ENCODE measurements at places on chromosomes 16 and 17. TPM values are rescaled to one million over a fixed set of nuclear protein-coding genes. Genes with fewer than 3 reads are reported as not detected.
A peak's percentile ranks its signal among the peaks of the same experiment; 100 is the strongest.

DNA sequence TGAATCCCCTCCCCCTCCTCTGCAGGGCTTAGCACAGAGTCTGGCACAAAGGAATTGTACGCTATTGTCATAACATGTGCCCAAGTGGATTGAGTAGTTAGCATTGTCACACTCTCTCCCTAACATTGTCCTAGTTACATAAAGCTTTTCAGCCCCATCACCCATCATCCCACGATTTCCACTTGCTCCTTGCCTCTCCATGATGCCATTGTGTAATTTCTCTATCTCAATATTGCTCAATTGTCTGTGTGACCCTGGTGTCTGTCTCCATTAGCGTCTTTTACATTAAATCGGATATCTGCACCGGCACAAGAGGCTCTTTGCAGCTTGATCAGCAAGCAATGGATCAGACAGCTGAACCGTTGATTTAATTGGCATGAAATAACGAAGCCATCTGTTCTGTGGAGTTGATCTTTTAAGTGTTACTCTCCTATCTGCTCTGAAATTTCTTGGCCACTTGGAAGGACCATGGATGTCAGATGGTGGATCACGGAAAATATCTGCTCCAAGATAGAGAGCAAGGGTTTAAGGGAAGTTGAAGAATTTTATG, 77.0 kb upstream of the HS3ST4 start:
- H3K4me3 ChIP-seq = no peak overlapping the region
- H3K27ac ChIP-seq = no peak overlapping the region
- no peaks in the 10 kb centered on the region for H3K36me3 ChIP-seq
- no peaks in the 10 kb centered on the region for H3K27me3 ChIP-seq
- no peak for DNase-seq
- no peaks in the 10 kb centered on the region for H3K4me1 ChIP-seq

DNA sequence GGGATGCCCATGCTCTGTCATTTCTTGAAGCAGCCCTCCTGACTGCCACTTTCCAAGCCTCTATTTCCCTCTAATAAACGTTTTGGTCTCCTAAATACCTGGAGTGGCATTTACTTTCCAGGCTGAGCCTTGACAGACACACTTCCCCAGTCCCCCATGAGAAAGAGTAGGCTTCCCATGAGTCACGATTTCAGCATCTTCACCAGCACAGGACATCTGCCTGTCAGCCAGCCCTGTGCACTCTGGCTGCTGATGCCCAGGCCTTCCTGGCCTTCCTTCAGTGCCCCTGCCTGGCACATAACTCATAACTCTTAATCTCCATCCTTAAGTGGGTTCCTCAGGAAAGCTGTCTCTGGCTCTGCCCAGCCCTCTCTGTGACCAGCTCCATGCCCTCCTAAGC, 30.8 kb upstream of the GAS7 start:
- no peaks in the 10 kb centered on the region for H3K4me1 ChIP-seq
- no peak overlapping the region for H3K4me3 ChIP-seq
- H3K27ac ChIP-seq = no peak overlapping the region

GRCh38 chr17:31580706-31581490, 189.4 kb downstream of the RAB11FIP4 start:
- no peaks in the 10 kb centered on the region for H3K27me3 ChIP-seq
- H3K36me3 ChIP-seq = no peaks in the 10 kb centered on the region
- H3K4me1 ChIP-seq = peaks cover 37% of the 10 kb centered on the region

GRCh38 chr17:61139219-61139618, 260.4 kb upstream of the TBX2 start:
- peak overlapping the region; percentile 15 for H3K27ac ChIP-seq
- H3K4me1 ChIP-seq = peaks cover 20% of the 10 kb centered on the region
- no peak overlapping the region for H3K4me3 ChIP-seq
- H3K27me3 ChIP-seq = no peaks in the 10 kb centered on the region
- H3K36me3 ChIP-seq = no peaks in the 10 kb centered on the region

GRCh38 chr16:65782611-65783600, 583.6 kb upstream of the CDH5 start:
- no peaks in the 10 kb centered on the region for H3K27me3 ChIP-seq
- no peak overlapping the region for H3K4me3 ChIP-seq
- H3K36me3 ChIP-seq = no peaks in the 10 kb centered on the region
- H3K27ac ChIP-seq = no peak overlapping the region
- H3K4me1 ChIP-seq = no peaks in the 10 kb centered on the region

- H3K36me3 ChIP-seq = no peaks in the 10 kb centered on the region
- H3K4me1 ChIP-seq = peaks cover 29% of the 10 kb centered on the region
- peak; percentile 68 for DNase-seq
- no peaks in the 10 kb centered on the region for H3K27me3 ChIP-seq
Measured at GRCh38 chr17:511001-511698, 158.5 kb upstream of the RPH3AL start.

DNA sequence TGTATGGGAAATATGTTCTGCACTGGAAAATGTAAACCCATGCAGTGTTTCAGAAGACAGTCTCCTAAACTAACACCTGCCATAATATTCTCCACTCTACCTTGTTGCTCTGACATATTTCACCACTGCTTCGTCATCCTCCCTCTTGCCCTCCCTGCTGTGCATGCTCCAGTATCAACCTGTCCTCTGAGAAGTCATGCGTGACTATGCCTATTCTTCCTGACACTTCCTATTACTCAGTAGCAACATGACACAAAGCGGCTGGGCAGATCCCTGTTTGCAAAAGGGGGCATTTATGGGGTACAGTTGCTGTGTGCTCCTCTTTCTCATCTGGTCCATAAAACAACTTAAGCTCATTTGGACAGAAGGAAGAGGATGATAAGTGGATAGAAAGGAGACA, 805.6 kb upstream of the EEF2KMT start:
- DNase-seq = no peak
- H3K4me3 ChIP-seq = no peak overlapping the region
- no peaks in the 10 kb centered on the region for H3K27me3 ChIP-seq
- H3K36me3 ChIP-seq = no peaks in the 10 kb centered on the region
- no peak overlapping the region for H3K27ac ChIP-seq

DNA sequence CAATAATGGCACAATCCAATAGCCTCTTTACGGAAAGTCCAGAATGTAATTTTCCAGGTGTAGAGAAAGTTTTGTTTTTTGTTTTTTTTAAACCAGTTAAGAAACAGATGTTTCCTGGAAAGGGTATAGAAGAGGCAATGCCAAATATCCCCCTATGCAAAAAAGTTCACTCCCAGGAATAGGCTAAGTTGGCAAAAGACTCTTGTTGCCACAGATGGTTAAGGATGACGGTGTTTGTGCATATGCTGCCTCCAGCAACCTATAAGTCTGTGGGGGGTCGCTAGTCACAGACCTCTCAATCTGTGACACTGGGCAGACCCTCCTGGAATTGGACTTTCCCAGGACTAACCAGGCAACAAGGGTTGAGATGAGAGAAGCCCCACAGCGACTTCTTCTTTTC, 20.9 kb upstream of the HP start:
- H3K27ac ChIP-seq = no peak overlapping the region
- no peaks in the 10 kb centered on the region for H3K36me3 ChIP-seq
- no peak for DNase-seq

DNA sequence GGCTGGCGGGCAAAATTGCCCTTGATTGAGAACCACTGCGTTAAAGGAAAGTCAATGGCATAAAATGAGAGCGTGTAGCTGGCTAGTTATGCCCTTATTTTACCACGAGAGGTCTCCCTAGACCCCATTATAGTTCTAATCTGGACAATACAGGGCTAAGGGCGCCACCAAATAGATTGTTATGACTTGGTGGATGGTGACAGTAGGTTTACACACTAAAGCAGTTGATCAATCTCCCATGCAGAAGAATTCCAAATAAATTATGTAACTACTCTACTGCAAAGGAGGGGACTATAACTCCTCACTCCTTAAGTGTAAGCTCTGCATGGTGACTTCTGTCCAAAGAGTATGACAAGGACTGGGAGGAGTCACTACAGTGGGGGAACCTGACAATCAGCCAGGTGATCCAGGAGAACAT, 20.4 kb upstream of the YPEL2 start:
- 0 out of 2 replicates have a peak, but pooled peaks cover 4% of the 10 kb centered on the region for H3K4me1 ChIP-seq
- H3K4me3 ChIP-seq = no peak overlapping the region
- H3K27ac ChIP-seq = no peak overlapping the region
- H3K36me3 ChIP-seq = no peaks in the 10 kb centered on the region
- H3K27me3 ChIP-seq = no peaks in the 10 kb centered on the region

GRCh38 chr17:40326832-40327199, 17.8 kb downstream of the RARA start:
- peaks cover 60% of the 10 kb centered on the region for H3K36me3 ChIP-seq
- H3K27me3 ChIP-seq = no peaks in the 10 kb centered on the region
- no peak overlapping the region for H3K4me3 ChIP-seq
- no peak for DNase-seq
- H3K4me1 ChIP-seq = peaks cover 91% of the 10 kb centered on the region

GRCh38 chr17:39943702-39944392, 16.3 kb downstream of the LRRC3C start:
- H3K27me3 ChIP-seq = no peaks in the 10 kb centered on the region
- no peaks in the 10 kb centered on the region for H3K36me3 ChIP-seq
- H3K4me1 ChIP-seq = peaks cover 10% of the 10 kb centered on the region
- no peak for DNase-seq
- no peak overlapping the region for H3K27ac ChIP-seq

DNA sequence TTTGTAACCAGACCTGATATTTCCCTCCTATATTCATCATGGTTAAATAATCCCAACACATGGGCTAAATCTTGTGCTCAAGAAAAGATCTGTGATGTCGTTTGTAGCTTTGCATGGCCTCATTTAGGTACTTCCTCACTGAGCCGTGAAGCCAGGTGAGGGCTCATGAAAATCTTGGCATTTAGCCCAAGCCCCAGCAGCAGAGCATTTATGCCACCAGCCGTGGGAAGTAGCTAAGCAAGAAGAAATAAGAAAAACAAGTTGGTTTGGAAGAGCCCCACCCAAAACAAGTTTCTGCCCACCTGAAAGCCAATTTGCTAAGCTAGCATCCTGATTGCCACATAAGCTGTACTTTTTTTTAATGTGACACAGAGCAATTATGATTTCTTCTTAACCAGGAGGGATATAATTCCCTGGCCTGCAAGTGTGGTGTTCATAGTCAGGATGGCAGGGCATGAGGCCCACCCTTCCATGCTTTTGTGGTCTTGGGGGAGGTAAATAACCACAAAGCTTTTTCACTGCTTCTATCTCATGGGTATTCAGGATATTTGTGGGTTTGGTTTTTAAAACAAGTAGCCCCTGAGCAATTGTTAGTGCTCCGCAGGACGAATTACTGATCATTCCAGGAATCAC, 10.5 kb downstream of the TMIGD1 start:
- H3K27ac ChIP-seq = no peak overlapping the region
- peak; percentile 15 for DNase-seq
- H3K27me3 ChIP-seq = no peaks in the 10 kb centered on the region
- H3K4me1 ChIP-seq = peaks cover 5% of the 10 kb centered on the region
- no peak overlapping the region for H3K4me3 ChIP-seq

DNA sequence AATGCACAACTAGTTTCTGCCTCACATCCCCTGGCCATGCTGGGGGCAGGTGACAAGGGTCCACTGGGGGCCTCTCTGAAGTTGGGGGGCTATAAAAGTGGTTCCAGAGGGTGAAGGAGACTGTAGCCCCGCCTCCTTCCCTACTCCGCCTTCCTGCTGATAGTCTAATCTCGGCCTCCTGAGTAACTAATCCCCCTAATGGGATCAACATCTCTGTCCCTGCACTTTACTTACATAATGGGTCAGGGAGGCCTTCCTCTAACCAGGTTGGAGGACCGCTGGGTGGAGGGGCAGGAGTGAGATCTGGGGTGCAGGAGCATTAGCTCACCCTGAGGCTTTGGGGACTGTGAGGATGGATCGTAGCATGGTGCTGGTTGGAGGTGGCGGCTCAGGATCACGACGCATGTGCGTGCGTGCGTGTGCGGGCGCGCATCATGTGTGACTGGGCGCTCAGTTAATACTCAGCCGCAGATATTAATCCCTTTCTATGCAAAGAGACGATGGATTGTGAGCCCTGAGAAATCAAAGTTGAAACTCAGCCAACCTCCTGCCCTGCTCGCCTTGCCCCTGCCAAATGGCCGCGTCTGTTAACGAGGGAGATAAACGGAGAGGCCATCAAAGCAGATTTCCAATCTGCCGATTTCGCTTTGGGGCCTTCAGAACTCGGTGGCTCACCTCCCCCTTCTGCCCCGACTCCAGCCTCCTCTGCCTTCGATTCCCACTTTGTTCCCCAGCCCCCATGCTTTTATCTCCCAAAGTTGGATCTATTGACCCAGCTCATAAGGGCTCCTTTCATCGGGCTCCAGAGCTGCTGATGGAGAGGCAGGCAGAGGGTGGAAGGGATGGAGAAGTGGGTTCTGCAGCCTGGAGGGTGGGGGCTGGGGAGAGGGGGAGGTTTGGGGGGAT, 107.3 kb downstream of the SDK2 start:
- no peaks in the 10 kb centered on the region for H3K4me1 ChIP-seq
- H3K4me3 ChIP-seq = no peak overlapping the region
- H3K27ac ChIP-seq = no peak overlapping the region
- DNase-seq = no peak
- no peaks in the 10 kb centered on the region for H3K36me3 ChIP-seq

GRCh38 chr16:15404792-15405191, 9.2 kb downstream of the MPV17L start:
- no peaks in the 10 kb centered on the region for H3K36me3 ChIP-seq
- no peak overlapping the region for H3K27ac ChIP-seq
- H3K4me3 ChIP-seq = no peak overlapping the region

GRCh38 chr17:30915833-30916611, 5.7 kb upstream of the ADAP2 start:
- no peak overlapping the region for H3K4me3 ChIP-seq
- H3K4me1 ChIP-seq = peaks cover 11% of the 10 kb centered on the region
- DNase-seq = no peak
- H3K27ac ChIP-seq = no peak overlapping the region

DNA sequence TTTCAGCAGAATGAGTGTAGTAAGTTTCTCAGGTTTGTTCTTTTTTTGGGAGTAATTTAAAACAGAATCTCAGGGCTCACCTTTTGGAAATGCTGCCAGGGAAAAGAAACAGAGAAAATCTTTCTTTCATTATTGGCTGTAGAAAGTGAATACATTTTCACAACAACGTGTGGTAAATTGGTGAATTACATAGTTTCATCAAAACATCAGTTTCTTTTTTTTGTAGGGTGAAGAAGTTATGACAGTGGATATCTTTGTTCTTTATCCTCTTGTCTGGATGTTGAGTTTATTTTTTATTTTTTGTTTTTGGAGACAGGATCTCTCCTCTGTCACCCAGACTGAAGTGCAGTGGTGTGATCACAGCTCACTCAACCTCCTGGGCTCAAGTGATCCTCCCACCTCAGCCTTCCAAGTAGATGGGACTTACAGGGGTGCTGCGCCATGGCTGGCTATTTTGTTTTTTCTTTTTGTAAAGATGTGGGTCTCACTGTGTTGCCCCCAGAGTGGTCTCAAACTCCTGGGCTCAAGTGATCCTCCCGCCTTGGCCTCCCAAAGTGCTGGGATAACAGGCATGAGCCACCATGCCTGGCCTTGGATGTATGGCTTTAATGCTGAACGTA, 2.4 kb downstream of the ZNF267 start:
- no peaks in the 10 kb centered on the region for H3K27me3 ChIP-seq
- no peak overlapping the region for H3K4me3 ChIP-seq
- DNase-seq = no peak
- H3K36me3 ChIP-seq = peaks cover 54% of the 10 kb centered on the region
- no peak overlapping the region for H3K27ac ChIP-seq

Gene KRT31
- not detected for total RNA-seq

Gene NPTX1
- total RNA-seq = not detected

Gene PVALEF
- total RNA-seq = not detected

Gene ZSCAN10
- not detected for total RNA-seq

Gene FOXC2
- 3.9 TPM for total RNA-seq

Gene SLC6A2
- not detected for total RNA-seq

Gene PRAC2
- total RNA-seq = not detected

Gene AXIN2
- 4.8 TPM for total RNA-seq

Gene RUNDC3A
- not detected for total RNA-seq
